ENCODE measurements at places on chromosomes 13 and 19.

DNA sequence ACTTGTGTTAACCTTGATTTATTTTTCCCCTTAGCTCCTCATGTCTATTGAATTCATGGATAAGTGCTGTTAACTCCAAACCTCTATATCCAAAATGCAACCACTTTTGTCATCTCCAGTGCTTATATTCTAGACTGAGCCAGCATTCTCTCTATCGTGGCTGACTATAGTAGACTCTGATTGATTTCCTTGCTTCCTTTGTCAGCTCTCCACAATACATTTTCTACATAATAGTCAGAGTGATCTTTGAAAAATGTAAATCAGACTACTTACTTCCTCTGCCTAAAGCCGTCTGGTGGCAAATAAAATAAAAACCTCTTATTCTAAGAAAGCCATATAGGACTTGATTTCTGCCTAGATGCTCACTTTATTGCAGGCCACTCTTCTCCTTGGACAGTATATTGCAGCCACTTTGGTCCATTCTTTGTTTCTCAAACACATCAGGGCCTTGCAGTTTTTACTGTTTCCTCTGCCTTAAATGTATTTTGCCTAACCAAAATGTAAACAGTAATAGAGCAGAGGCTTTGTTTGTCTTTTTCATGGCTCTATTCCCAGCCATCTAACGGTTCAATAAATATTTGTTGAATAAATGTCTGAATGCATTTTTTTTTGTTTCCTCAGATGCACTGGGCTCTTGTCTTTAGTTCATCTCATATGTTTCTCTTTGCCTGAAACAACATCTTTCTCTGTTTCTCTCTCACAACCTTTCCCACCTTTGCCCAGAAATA is 243.6 kb upstream of the CSNK1A1L start:
- no peak for DNase-seq

DNA sequence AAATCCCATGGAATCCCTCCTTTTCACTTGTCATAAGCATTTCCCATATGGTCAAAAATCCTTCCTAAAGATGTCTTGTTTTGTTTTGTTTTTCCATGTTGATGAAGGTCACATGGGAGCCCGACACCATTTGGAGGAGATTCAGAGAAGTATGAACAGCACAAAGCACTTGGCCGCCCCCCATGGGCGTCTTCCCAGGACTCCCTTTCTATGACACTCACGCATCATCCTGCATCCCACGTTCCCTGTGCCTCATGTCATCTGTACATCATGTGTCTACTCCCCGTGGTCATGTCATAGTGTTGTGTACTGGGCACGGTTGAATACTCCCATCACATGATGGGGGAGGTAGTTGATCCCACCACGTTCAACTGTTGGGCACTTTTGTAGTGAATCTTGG is 2.0 kb downstream of the ZSCAN1 start:
- DNase-seq, result no peak

DNA sequence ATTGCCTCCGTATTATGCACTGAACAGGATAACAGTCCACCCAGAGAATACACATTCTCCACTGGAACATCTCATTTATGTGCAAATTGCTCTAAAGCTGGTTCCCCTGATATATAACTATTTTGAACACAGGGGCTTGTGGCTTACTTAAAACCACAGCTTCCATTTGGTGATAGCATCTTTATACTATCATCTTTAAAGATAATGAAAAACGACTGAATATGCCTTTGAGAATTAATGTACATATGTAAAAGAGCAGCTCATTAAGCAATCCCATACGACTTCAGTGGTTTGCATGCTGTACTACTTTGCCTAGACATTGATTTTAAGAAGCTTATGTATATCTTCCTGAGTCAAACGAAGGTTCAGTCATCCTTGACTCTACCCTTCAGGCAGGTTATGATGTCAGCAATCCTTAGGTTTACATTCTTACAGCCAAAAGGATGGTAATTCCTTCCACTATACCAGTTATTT is 40.8 kb downstream of the BRD4 start:
- DNase-seq, result no peak

DNA sequence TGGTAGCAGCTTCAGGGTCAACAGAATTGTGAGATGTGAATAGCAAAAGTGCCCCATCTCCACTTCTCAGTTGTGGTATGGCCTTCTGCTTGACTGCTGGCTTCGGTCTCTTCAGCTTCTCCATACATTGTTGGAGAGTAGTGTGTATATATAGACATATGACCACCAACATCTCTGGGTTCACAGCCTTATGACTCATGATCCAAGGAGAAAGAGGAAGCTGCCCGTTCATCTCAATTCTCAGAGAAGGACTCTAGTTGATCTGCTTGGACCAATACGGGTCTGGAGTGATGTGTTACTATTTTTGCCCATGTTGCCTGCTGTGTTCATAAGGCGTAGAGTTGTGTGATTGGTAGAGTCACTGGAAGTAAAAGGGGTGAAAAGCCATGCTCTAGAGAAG is 3.6 kb upstream of the COMMD6 start:
- no peak for DNase-seq

DNA sequence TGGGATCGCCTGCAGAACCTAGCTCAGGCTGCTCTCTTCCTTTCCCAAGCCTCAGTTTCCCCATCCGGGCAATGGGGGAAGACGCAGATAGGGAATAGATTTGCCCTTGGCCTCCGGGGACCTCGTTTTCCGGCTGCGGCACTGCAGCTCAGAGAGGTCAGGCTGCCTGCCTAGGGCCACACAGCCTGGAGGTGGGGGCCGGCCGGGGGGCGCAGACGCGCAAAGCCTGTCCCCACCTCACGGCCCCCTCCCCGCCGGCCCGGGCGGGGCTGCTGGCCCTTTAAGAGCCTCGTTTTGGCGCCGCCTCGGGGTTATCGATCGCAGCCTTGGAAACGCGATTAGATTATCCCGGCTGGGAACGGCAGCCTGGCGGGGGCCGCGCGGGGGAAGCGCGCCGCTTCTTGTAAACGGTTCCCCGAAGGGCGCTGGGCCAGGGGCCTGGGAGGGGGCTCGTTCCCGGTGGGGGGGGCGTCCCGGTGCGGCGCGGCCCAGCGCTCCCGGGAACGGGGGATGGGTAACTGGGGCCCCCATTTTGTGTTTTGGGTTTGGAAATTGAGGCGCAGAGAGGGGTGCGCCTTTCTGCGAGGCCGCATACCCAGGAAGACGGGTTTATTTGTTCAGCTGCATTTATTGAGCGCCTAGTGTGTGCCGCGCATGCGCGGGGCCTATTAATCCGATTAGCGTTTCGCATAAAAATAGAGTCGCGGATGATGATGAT is 23.4 kb upstream of the TCF3 start:
- DNase-seq, result no peak

GRCh38 chr13:53110181-53110580 is 81.6 kb downstream of the OLFM4 start:
- no peak for DNase-seq

GRCh38 chr13:102945886-102946285 is 100.1 kb downstream of the ERCC5 start:
- no peak for DNase-seq

GRCh38 chr13:31982540-31982939 is 49.0 kb upstream of the FRY start:
- DNase-seq, result no peak

- DNase-seq, result no peak
These were observed 27.1 kb upstream of the MYCBP2 start for GRCh38 chr13:77353995-77354394.

GRCh38 chr19:42465827-42466280 is 23.1 kb upstream of the CXCL17 start:
- DNase-seq, result no peak

- DNase-seq, result no peak
These were observed 763.5 kb upstream of the GPC6 start for GRCh38 chr13:92463134-92463533.

All from effector CD4-positive, alpha-beta T cell (primary cell).